SJCRH30 (cell line): ENCODE measurements at places on chromosomes 2 and 18.

GRCh38 chr2:199932312-199932855 is 21.3 kb downstream of the C2orf69 start:
- peak; percentile 75 for DNase-seq

- DNase-seq = peak; percentile 29
Observed at GRCh38 chr2:9703701-9704221, 73.0 kb upstream of the YWHAQ start.

GRCh38 chr2:31227711-31228125 is 6.2 kb upstream of the EHD3 start:
- DNase-seq = no peak

DNA sequence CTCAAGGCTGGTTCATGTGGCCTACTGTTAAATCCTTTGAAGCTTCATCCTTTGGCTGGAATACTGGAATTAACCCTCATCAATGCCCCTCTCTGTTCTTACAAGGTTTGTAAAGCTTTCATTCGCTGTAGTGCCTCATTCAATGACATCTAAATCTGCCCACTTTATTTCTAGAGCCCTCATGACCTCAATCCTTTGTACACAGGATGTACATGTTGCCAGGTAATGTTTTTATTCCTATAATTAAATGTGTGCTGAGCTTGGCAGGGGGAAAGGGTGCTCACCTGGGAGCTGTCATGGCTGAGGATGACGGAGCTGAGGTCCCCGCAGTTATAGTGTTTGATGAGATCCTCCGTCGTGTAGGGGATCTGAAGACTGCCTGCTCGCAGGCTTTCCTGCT is 39.3 kb downstream of the TRABD2A start:
- no peak for DNase-seq

DNA sequence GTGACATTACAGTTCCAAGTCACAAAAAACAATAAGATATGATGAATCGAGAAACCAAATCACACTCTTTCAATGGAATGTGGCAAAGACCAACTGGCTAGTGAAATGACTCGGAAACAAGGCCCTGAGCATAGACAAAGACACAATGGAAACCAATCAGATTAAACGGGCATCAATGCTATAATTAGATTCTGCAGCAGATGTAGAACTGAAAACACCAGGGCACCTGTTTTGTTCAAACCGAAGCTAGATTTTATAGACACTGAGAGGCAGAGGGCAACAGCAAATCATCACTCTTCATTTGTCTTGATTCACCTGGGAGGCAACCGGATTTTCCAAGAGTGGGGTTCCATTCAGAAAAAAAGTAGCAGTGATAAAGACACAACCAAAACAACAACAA is 92.8 kb upstream of the BARD1 start:
- DNase-seq = peak; percentile 32

DNA sequence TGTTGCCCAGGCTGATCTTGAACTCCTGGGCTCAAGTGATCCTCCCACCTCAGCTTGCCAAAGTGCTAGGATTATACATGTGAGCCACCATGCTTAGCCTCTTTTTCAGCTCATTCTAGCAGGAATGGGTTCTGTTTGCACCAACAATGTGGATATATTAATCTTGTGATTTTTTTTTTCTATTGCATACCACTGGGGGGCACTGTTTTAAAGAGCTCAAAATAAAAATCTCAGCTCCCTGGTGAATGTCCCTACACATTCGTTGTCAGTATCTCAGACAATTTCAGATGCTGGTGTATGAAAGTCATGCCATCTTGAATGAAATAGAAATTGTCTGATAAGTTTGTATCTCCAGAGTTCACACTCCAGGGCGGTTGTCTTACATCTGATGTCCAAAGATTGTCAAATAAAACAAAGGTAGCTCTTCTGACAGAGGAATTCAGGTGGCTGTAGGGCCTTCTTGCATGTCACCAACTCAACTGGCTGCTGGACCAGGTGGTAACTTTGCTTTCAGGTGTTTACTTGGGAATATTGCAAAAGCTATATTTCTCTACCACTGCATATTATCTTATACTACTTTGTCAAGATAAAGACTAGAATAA is 3.1 kb upstream of the MATN3 start:
- peak; percentile 78 for DNase-seq

- DNase-seq = no peak
Observed at GRCh38 chr2:239609162-239609561, 208.3 kb upstream of the HDAC4 start.

DNA sequence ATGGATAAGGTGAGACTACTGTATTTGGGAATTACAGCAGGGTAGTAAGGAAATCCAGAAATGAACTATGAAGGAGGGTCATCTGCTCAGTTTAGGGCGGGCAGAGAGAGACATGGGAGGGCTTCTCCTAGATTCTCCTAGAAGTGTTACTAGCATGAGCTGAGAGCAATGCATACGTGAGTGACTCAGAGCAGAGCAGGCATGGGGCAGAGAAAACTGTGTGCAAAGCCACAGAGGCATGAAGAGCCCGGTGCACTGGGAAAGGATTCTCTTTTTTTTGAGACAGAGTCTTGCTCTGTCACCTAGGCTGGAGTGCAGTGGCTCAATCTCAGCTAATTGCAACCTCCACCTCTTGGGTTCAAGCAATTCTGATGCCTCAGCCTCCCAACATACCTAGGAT is 116.2 kb downstream of the SOCS6 start:
- no peak for DNase-seq

DNA sequence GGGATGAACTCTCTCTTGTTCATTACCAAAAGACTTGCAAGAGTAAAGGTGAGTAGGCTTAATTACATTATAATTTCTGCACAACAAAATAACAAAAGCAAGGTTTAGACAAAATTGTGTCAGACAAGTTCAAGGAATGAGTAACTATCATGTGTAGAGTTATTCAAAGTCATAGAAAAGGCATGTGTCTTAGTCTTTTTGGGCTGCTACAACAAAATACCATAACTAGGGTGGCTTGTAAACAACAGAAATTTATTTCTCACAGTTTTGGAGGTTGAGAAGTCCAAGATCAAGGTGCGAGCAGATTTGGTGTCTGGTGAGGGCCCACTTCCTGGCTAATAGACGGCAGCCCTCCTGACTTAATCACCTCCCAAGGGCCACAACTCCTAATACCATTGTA is 37.6 kb downstream of the IL1R2 start:
- no peak for DNase-seq

DNA sequence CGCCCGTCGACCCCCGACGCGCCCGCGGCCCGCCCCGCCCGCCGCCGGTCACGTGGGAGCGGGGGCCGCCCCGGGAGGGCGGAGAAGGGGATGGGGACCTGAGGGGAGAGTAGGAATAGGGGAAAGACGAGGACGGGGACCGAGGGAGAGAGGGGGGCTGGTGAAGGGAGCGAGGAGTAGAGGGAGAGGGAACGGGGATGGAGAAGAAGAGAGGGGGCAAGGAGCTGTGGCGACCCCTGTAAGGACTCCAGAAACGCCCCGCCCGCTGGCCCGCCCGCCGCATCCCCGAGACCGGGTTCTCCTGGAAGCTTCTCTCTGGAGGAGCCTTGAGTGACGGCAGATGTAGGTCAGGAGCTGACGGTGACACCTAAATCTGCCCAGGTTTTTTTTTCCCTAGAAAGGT is 615 bp downstream of the ADNP2 start:
- DNase-seq = peak; percentile 35

GRCh38 chr2:218853766-218854165 is 5.8 kb upstream of the WNT6 start:
- no peak for DNase-seq

DNA sequence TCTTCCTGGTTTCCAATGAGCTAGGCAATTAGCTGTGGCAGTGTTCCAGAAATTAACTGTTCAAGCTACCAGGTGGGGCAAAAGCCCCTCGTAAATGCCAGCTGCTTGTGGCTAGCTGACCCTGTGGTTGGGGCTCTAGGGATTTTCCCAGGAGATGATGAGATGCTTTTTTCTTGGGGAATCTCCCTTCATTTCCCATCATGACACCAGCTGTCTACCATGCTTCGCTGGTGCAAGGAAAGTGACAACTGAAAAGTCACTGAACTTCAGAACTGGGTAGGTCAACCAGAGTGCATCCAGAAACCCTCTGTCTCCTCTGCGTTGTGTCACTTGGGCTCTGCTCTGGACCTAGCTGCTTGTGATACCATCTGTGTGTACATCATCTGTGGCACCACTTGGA is 386.5 kb upstream of the DCC start:
- DNase-seq = peak; percentile 75

- peak; percentile 37 for DNase-seq
Observed at GRCh38 chr2:206474099-206474498, 30.8 kb downstream of the ADAM23 start.

DNA sequence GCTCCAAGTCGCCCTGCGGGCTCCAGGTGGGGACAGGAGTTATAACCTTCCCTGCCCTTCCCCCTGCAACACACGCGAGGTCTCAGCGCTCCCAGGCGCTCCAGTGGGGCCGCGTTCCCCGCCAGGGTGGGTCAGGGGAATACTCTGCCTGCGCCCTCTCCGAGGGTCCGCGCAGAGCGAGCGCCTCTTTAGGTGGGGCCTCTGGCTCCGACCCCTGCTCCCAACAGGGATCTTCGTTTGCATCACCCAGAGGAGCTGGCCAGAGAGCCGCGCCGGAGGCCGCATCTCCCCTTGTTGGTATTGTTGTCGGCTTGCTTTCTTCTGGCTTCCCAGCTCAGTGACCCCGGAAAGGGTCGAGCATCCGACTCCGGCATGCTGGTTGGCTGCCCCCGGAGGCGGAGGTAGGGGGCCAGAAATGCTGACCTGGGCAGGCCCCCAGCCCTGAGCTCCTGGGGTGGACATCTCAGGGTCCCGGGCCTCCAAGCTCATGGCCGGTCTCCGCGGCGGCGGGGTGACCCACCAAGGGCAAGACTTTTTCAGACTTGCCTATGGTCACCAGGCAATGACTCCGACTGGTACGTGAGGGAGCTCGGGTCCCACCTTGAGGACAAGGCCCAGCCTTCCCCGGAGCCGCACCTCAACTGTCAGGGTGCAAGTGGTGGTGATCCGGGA is 11.2 kb upstream of the EN1 start:
- no peak for DNase-seq

DNA sequence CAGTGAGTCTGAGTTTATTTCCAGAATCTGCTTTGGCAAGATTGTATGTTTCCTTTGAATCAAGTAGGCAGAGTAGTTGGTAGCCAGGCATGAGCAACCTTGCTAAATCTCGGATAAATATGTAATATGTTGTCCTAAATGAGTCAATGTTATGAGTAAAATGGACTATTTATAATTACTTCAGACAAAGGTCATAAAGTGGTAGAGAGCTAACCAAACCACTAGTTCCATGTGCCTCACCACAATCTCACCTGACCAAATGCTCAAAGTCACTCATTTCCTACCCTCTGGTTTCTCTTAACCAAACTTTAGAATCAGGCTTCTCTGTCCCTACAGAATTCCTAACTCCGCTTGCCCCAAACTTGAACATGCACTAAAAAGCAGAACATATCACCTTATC is 261.2 kb upstream of the FSIP2 start:
- DNase-seq = no peak

DNA sequence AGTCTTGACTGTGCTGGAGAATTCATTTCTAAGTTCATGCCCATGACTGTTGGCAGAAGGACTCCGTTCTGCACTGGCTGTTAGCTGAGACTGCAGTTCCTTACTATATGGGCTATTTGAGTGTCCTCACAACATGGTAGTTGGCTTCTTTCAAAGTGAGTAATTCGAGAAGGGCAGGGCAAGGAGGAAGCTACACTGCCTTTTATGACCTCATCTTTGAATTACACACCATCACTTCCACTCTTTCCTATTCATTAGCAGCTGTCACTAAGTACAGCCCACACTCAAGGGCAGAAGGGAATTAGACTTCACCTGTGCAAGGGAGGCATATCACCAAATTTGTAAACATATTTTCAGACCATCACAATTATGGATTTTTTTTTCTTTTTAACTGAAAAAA is 55.9 kb upstream of the EPAS1 start:
- no peak for DNase-seq

DNA sequence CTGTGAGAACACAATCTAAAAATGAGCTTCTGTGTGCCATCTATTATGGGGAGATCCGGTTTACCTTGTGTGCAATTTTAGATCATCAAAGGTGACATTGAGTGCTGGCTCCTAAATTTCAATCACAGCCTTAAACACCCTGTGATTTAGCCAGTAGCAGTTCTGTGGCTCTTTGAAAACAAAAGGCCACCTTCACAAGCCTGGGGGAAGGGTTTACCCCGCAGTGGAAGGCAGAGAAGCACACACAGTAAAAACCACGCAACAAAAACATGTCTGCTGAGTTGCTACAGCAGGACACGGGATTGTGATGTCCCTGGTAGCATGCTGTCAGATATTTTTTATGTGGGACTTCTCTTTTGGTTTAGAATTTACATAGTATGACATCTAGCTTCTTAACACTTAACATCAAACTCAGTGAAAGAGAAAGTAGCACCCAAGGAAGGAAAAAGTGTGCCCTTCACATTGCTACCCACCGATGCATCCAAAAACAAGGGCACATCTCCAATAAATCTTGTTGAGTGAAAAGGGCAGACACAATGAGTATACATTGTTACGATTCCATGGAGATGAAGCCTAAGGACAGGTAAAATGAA is 56.1 kb upstream of the RNF152 start:
- DNase-seq = peak; percentile 29

DNA sequence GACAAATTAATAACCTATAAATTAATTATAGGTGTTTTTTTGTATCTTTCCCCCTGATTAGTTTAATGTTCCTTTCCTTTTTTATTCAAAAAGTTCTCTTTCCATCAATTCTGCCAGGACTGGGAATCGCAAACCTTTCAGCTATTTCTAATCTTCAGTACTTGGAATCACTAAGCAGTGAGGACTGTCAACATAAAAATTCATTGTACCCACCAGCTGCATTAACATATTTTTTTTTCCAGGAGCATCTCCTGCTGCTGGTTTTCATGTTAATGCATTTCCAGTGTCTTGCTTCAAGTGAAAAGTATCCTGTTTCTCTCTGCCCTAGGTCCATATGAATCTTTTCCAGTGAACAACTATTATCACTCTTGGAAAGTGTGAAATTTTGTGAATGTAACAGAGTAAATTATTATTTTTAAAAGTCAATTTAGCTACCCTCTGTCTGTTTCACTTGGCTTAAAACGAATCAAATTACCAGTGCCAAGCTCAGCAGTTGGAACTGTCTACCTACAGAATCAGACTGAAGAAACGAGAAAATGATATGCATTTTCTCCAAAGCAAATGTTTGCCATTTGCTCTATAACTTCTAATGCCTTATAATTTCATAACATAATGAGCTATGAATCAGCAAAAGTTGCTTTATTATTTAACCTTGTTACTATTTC is 804.4 kb downstream of the EPHA4 start:
- DNase-seq = no peak
